Heart right ventricle (tissue), 16 donors: ENCODE measurements at places on chromosomes 12 and 14. TPM values are rescaled to one million over a fixed set of nuclear protein-coding genes. Genes with fewer than 3 reads are reported as not detected.

Gene GNG2
- 20.6 TPM for total RNA-seq

GRCh38 chr12:66503746-66504145 is 175.1 kb downstream of the GRIP1 start:
- no peak overlapping the region for H3K27ac ChIP-seq
- H3K4me3 ChIP-seq: no peak overlapping the region
- H3K4me1 ChIP-seq: no peaks in the 10 kb centered on the region
- no peaks in the 10 kb centered on the region for H3K27me3 ChIP-seq
- H3K36me3 ChIP-seq: no peaks in the 10 kb centered on the region
- no peak for DNase-seq

DNA sequence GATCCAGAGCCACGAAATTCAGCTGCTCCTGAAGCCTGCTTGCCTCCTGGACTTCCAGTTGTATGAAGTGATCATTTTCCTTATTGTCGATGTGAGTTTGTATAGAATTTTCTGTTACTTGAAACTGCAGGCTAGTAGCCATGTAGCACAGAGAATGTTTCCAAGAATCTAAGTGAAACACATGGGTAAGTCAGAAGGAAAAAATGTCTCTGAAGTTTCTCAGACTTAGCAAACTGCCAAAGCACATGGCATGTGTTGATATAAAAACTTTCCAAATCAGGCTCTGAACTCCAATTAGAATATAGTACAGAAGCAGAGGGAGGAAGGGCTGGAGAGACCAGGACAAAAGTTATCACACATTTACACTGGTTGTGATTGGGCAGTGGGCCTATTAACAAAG is 9.8 kb upstream of the PCNX1 start:
- no peaks in the 10 kb centered on the region for H3K36me3 ChIP-seq
- no peak overlapping the region for H3K27ac ChIP-seq
- DNase-seq: no peak
- H3K4me1 ChIP-seq: no peaks in the 10 kb centered on the region

Gene RHEBL1
- 0.46 TPM for total RNA-seq

DNA sequence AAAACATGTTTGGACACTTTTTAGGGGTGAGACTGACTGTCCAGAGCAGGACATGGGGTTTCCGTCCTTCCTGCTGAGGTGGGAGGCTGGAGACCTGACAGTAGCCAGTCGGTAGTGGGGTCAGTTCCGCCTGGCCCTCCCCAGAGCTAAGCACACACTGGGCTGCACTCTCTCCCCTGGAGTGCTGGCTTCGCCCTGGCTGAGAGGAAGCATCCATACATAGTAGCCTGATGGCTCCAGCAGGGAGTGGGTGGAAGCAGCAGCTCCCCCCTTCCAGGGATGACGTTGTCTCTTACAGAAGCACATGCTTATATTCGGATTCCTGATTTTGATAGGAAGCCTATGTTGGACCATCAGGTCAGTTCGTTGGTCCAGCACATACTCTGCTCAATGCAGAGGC is 40.4 kb downstream of the SFSWAP start:
- no peak for DNase-seq
- peaks cover 9% of the 10 kb centered on the region for H3K36me3 ChIP-seq
- no peaks in the 10 kb centered on the region for H3K27me3 ChIP-seq
- no peak overlapping the region for H3K27ac ChIP-seq

DNA sequence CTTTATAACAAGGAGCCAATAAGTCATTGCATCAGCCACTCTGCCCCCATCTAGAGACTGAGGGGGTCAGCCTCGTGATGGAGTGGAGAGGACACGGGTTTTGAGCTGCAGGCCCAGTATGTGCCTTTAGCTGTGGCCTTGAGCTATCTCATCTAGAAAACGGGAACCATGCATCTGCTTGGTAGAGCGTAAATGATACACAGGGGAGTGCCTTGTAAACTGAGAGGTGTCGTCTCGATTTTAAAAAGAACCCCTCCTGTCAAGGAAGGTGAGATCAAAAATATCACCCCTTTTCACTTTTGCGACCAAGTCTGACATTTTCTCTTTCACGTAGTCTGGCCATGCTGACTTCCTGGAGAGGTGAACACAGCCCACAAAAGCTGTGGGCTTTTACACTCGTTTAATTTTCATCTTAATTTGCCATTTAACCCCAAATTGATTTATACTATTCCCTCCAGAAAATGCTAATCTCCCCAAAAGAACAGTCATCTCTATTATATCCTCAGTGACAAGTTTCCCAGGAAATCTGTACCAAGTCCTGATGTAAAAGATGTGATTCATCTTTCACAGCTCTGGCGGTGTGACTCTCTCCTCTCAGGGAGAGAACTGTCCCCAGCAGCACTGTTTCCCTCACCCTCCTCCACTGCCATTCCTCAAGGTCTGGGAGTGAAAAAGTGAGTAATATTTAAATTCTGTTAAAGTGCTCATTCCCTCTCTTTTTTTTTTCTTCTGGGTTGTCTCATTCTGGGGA is 30.6 kb downstream of the VCPKMT start:
- H3K27me3 ChIP-seq: no peaks in the 10 kb centered on the region
- no peak overlapping the region for H3K27ac ChIP-seq
- H3K4me1 ChIP-seq: no peaks in the 10 kb centered on the region
- no peak for DNase-seq
- H3K4me3 ChIP-seq: no peak overlapping the region
- no peaks in the 10 kb centered on the region for H3K36me3 ChIP-seq

Gene ERBB3
- 1.1 TPM for total RNA-seq

DNA sequence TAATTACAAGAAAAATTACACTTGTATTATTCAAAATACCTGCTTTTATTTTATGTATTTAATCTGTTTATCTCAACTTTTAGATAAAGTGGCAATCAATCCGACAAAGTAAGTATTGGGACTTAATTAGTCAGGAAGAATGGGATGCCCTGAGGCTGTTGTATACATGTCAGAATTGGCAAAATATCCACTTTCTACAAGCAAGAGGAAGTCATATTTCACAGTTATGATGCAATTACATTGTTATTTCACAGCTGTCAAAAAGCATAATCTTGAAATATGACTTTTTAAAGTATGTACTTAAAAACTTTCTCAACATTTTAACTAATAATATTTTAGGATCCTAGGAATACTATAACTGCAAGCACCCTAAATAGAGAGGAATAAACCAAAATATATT is 357.1 kb upstream of the MGAT4C start:
- no peak overlapping the region for H3K27ac ChIP-seq
- H3K27me3 ChIP-seq: no peaks in the 10 kb centered on the region
- no peaks in the 10 kb centered on the region for H3K36me3 ChIP-seq

Gene FAR2
- total RNA-seq: 2.9 TPM

DNA sequence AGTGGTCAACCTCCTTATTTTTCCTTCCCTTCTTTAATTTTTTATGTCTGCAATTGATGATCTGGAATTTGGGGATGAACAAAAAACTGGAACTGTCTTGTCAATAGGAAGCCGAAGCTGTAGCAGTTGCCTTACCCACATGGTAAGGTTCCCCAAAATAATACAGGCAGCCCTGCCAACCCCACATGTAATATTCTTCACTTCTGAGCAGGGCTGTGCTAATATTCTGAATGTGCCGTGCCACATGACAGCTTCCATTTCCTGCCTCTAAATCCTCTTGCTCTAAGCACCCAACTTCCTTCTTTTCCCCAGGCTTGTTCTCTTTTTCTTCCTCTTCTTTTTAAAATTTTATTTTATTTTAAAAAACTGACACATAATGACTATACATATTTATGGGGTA is 39.6 kb downstream of the GPATCH2L start:
- H3K4me3 ChIP-seq: no peak overlapping the region
- no peaks in the 10 kb centered on the region for H3K4me1 ChIP-seq
- H3K27me3 ChIP-seq: no peaks in the 10 kb centered on the region
- H3K36me3 ChIP-seq: no peaks in the 10 kb centered on the region
- peak; percentile 7 for DNase-seq
- no peak overlapping the region for H3K27ac ChIP-seq
